ENCODE measurements at places on chromosomes 12 and 14.

- no peak for DNase-seq
These were observed 87.0 kb downstream of the IRF2BPL start for GRCh38 chr14:76941544-76941943.

DNA sequence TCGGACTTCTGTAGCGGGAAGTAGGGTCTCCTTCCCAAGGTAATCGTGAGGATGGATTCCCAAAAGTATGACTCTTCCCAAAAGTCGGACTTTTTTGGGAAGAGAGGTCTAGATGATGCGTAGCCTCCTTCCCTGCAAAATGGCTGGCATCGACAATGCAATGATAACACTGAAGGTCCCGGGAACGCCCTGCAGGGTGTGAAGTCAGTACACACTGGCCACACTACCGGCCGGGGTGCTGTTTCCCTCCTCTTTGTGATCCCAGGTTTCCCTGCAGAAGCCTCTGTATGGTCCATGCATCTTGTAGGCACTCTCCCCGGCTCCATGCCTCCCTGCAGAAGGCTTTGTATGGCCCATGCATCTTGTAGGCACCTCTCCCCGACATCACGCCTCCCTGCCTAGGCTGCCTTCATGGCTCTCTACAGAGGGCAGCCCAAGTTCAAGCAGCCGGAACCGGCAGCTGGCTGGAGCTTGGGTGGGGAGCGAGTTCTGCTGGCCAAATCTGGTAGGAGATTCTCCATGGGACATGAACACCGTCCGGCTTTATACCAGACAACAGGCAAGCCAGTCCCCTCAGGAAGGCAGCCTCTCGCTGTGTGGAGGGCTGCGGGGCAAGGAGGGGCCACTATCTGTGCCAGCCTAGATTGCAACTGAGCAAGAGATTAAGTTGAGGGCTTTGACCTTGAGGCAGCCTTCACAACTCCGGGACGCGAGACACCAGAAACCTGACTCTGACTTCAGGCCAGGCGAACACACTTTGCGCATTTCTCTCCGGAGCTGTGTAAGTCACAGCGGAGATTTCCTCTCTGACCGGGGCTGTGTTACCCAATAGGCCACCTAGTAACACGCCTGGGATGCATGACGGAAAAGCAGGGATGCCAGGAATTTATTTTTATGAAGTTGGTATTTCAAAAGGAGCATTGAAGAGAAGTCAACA lies 23.5 kb downstream of the FZD10 start:
- no peak for DNase-seq

GRCh38 chr14:78327426-78328221 lies 157.5 kb downstream of the NRXN3 start:
- DNase-seq, result no peak

- DNase-seq, result no peak
These were observed 246.4 kb upstream of the PWP1 start for GRCh38 chr12:107439026-107439738.

DNA sequence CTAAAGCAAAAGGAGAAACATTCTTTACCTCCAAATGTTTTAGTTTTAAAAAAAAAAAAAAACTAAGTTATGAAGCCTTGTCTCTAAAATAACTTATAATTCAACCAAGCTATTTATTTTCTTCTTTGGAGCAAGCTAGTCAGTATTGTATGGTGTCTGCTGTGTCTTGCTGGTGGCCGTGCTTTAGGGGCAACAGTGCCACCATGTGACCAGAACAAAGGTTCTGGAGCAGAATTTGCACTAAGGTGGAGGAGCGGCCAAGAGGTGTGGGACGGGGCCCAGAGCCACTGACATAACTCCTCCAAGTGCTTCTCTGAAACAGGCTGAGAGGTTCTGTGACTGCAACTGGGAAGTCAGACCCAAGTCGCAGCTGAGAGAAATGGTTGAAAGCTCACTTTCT lies 4.5 kb downstream of the FICD start:
- DNase-seq, result no peak

- no peak for DNase-seq
These were observed 89.0 kb downstream of the AKAP6 start for GRCh38 chr14:32417956-32418552.

DNA sequence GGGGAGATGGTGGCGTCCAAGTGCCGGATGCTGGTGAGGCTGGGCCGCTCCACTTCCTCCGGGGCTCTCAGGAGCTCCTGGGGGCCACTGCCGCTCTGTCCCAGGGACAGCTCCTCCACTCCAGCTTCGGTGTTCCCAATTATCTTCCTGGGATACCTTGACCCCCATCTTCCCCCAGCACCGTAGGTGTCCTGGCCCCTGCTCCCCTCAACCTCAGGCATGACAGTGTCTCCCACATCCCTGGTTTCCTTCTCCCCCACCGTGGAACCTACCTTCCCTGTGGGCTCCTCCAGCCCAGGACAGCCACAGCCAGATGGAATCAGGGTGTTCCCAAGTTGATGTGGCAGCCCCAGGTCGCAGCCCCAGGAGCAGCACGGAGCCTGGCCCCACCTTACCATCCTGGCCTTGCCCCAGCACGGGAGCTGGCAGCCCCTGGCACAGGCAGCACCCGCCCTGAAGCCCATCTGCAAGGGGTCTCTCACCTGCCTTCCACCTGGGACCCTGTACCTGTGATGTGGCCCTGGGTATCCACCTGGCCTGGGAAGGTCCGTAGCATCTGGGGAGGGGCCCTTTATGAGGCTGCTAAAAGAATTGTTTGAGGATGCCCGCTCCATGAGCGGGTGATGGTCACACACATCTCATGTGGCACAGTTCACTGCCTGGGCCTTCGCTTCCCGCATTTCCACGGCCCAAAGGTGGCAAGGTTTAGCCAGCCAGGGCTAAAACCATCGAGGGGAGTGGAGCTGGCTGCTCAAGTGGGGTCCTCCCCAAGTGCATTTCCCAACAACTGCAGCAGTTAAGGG lies 4.1 kb downstream of the TMEM121 start:
- DNase-seq, result no peak
